Kidney (tissue), 22 donors: ENCODE measurements at places on chromosomes 6 and 20. TPM values are rescaled to one million over a fixed set of nuclear protein-coding genes. Genes with fewer than 3 reads are reported as not detected.

DNA sequence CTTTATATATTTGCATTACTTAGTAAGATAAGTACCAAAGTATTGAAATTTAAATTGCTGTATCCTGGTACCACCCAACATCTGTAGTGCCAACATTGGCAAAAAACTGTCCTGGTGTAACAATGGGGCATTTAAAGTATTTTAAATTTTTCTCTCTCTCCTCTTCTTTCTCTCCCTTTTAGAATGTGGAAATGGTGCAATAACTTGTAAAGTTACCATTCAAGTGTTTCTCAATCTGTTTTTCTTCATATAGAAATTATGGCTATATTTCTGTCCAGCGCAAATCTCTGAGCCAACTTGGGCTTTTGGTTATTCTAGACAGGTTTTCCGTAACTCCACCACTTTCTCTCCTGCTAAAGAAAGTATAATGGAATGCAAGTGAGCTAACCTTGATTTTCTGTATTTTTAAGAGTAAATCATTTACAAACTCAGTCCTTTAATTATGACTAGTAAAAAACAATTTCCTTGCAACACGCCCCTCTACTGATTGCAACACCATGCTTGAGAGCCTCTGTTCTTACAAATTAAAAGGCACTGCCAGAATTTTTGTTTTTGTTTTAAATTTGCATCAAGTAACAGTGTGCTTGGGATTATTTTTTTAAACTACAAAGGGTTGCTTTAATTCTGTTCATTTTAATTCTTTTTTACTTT, 324.2 kb upstream of the CITED2 start:
- no peak overlapping the region for H3K4me3 ChIP-seq
- no peak overlapping the region for H3K27ac ChIP-seq
- H3K4me1 ChIP-seq: peaks cover 5% of the 10 kb centered on the region

DNA sequence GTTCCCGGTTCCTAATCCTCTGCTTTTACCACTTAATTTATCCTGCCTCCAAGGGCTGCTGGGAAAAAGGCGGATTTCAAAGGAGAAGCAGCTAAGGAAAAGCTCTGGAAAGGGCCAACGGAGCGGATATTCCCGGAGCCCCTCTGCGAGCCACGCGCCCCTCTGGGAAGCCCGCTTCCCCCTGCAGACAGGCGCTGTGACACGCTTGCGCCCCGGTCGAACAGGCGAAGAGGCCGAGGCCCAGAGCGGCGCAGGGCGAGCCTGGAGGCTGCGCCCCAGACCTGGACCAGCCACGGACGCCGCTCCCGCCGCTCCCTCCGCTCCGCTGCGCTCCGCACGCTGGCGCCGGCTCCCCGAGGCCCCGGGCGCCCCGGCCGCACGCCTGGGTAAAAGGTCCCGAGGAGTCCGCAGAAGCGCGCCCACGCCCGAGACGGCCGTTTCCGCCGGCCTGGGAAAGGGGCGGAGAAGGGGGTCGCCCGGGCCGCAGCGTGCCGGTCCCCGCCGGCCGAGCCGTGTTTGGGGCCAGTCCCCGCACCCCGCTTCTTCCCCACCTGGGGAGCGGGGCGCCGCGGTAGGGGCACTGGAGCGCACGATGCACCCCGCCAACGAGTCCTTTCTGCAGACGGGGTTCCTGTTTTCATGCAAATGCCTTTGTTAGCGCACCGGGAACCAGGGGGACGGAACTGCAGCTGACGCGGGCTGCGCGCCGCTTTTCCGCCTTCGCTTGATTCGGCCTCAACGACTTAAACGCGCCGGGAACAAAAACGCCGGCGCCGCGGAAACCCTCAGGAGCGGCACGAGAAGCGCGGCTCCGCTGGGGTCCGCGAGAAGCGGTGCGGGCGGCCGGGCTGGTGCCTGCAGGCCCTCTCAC, 91.9 kb upstream of the SIRPA start:
- no peaks in the 10 kb centered on the region for H3K4me1 ChIP-seq
- no peaks in the 10 kb centered on the region for H3K36me3 ChIP-seq
- H3K27me3 ChIP-seq: no peaks in the 10 kb centered on the region
- H3K27ac ChIP-seq: no peak overlapping the region
- peak; percentile 75 for DNase-seq

GRCh38 chr6:76518443-76518842, 446.0 kb upstream of the IMPG1 start:
- no peak overlapping the region for H3K4me3 ChIP-seq
- H3K27me3 ChIP-seq: no peaks in the 10 kb centered on the region
- DNase-seq: no peak
- H3K36me3 ChIP-seq: no peaks in the 10 kb centered on the region
- H3K27ac ChIP-seq: no peak overlapping the region

- no peak overlapping the region for H3K4me3 ChIP-seq
- no peaks in the 10 kb centered on the region for H3K4me1 ChIP-seq
- no peak overlapping the region for H3K27ac ChIP-seq
- DNase-seq: no peak
- peaks cover 2% of the 10 kb centered on the region for H3K27me3 ChIP-seq
- H3K36me3 ChIP-seq: no peaks in the 10 kb centered on the region
These were observed 4.2 kb upstream of the RNF182 start for GRCh38 chr6:13920552-13920951.

- no peak overlapping the region for H3K4me3 ChIP-seq
- H3K36me3 ChIP-seq: no peaks in the 10 kb centered on the region
- DNase-seq: no peak
- H3K27ac ChIP-seq: no peak overlapping the region
- H3K27me3 ChIP-seq: peaks cover 20% of the 10 kb centered on the region
These were observed 5.9 kb downstream of the ULBP1 start for GRCh38 chr6:149969635-149970034.

- H3K4me3 ChIP-seq: no peak overlapping the region
- DNase-seq: no peak
- H3K27ac ChIP-seq: no peak overlapping the region
- H3K27me3 ChIP-seq: no peaks in the 10 kb centered on the region
- no peaks in the 10 kb centered on the region for H3K36me3 ChIP-seq
These were observed 64.8 kb downstream of the VIP start for GRCh38 chr6:152815230-152815872.

Gene SIRPB2
- 8.2 TPM for total RNA-seq
